ENCODE measurements at places on chromosomes 3 and 15.

GRCh38 chr3:142394921-142395622, 52.8 kb downstream of the XRN1 start:
- no peak for DNase-seq

DNA sequence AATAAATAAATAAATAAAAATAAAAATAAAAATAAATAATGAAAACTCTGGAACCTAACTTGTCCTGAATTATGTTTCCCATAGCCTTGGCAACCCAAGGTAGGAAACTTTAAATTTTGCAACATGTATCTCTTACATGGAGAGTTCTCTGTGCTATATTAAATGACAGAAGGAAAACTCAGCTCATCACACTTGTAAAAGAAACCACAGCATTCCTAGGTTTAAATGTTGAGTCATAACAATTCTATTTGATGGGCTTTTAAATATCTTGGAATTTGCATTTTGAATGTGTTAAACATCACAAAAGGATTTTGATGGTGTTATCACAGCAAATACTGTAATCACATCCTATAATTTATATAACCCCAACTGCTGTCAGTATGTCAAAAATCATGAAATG, 144.2 kb downstream of the LRTM1 start:
- DNase-seq = no peak

GRCh38 chr3:102661707-102662497, 227.1 kb downstream of the ZPLD1 start:
- DNase-seq = no peak

DNA sequence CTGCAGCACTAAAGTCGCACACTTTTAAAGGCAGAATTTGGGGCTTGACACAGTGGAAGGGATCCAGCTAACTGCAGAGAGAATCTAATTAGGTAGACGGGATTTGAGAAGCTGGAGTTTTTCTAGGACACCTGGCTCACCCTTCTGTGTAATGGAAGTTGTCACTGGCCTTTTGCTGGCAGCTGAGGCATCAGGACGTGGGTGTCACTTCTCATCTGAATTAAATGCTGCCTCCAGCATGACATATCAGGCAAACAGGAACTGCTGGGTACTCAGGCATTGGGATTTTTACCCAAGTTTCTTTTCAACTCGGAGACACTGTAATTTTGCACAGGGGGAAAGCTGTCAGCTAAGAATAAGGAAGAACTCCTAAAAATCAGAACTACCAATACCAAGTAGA, 861.9 kb upstream of the ARPP21 start:
- no peak for DNase-seq

DNA sequence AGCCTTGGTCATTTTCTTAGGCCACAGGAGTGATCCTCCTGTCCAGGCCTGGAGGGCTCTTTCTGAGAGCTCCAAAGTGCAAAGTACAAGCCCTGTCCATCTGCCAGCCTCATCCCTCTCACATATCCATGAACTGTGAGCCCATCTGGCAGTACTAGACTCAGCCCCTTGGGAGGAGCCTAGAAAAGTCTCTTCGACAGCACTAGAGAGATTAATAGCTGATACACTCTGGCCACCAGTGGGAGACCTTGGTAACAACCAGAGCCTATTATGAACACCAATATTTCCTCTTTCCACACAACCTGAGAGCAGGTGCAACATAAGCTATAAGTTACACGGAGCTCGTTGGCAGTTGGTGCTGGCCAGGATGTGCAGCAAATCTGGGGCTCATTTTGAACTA, 59.5 kb upstream of the DCLK3 start:
- DNase-seq = no peak

GRCh38 chr3:43011638-43012037, 32.5 kb downstream of the GASK1A start:
- DNase-seq = no peak

GRCh38 chr3:196238612-196239560, 22.6 kb downstream of the SLC51A start:
- DNase-seq = no peak

GRCh38 chr3:63094642-63095408, 183.3 kb upstream of the SYNPR start:
- DNase-seq = no peak

- no peak for DNase-seq
These were observed 90.3 kb downstream of the BCHE start for GRCh38 chr3:165746874-165747273.

- DNase-seq = no peak
These were observed 564.8 kb downstream of the NSUN3 start for GRCh38 chr3:94627689-94628088.

- no peak for DNase-seq
These were observed 33.7 kb upstream of the MAGEF1 start for GRCh38 chr3:184745526-184745925.

DNA sequence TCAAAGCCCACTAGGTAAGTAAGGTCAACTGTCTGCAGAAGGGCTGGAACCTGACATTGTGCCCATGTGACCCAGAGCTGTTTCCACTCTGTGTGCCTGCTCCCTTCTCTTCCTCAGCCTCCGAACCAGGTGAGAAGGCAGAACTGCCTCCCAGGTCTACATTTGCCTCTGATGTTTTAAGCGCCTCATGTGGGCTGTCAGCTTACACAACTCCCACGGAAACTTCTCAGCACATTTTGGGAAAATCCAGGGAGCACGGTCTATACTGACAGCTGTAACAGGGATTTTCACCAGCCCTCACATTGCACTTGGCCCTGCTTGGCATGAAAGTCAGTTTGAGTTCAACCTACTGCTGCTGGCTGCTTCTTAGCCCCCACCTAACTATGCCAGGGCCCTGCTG, 46.9 kb upstream of the SLC24A5 start:
- no peak for DNase-seq

- DNase-seq = no peak
These were observed 11.2 kb downstream of the BOC start for GRCh38 chr3:113222451-113223086.

DNA sequence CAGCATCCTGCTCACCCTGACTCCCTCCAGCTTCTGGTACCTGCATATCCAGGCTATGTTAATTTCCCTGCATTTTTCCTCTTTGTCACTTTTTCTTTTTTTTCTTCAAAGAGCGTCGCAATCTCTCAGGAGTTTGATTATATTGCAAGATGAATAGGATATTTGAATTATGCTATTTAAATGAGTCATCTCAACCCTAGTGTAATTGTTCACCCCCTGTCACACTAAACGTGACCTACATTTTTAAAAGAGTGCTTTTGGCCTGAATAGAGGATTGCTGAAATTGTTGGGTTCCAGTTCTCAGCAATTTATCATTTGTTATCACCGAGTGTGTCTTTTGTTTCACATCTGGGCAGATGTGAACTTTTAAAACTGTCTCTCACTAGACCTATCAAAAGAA, 294.7 kb downstream of the SOX2 start:
- DNase-seq = no peak

DNA sequence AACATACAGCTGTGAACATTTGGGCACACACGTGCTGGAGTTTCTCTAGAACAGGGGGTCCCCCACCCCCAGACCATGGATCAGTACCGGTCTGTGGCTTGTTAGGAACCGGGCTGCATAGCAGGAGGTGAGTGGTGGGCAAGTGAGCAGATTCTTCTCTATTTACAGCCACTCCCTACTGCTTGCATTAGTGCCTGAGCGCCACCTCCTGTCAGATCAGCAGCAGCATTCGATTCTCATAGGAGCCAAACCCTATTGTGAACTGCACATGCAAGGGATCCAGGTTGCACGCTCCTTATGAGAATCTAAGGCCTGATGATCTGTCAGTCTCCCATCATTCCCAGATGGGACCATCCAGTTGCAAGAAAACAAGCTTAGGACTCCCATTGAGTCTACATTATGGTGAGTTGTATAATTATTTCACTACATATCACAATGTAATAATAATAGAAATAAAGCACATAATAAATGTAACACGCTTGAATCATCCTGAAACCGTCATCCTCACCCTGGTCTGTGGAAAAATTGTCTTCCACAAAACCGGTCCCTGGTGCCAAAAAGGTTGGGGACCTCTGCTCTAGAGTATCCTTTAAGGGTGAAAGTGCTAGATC, 25.8 kb downstream of the CHRM5 start:
- DNase-seq = no peak
